NK-92 treated with Interleukin-12 subunit alpha and Interleukin-12 subunit beta, amount 100 ng/mL, for 24 hours (cell line): ENCODE measurements at places on chromosomes 4 and X.

DNA sequence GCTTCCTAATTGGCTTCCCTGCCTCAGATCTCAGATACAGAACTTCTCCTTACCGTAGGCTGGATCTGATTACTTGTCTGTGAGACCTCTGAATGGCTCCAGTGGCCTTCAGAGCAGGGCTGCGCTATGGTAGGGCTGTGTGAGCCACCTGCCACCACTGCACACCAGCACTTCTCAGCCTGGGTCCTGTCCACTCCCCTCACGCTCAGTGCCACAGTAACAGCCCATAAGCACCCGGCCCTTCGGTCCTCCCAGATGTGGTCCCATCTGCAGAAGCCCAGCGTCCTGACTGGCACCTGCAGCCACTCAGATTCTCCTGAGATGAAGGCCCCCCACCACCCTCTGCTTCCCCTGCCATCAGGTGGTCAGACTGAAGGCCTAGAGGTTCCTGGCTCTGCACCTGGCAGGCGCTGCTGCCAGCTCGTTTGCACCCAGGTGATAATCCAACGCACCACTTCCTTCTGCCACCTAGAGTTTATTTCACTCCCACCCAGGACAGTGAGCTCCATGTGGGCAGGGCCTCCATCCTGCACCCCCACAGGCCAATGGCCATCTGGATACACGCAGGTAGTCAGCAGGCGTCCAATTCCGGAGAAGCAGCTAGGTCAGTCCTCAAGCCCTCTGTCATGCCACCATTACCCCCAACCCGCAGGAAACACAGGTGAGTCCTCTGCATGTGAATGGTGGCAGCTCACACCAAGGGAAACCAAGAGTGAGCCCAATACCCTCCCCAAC lies 5.4 kb downstream of the WDR1 start:
- no peak for DNase-seq

DNA sequence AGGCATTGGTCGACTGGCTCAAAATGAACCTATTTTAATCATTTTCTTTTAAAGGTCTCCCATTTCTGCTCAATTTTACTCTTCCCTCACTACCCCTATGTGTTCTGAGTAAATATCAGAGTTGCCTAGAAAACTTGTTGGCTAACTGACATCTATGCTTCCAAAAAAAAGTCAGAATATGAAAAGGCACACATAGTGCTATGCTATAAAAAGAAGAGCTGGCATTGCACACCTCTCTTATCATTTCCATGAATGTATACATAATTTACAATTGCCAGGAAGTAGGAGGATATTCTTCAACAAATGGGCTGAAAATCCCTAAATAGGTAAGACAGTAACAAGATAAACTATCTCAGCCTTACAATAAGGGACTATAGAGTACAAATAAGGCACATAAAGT lies 70.2 kb downstream of the FRYL start:
- no peak for DNase-seq

DNA sequence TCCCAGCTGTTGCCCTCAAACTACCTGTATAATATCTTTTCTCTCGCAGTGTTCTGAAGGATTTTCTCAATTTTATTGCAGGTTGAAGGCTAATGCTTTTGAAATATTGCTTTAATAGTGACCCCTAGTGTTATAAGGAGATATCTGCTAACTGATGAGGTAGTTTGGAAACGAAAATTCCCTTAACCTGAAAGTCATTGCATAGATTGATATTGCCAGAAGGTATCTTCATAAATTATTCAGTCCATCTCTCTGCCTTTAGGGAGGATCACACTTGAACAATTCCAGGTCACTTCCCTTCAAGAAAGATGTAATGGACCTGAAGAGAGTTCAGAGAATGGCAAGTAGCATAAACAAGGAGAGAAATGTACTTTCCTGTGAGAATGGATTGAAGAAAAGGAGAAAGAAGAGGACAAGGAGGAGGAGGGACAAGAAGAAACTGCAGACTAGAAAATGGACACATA lies 44.1 kb downstream of the TIGD4 start:
- no peak for DNase-seq

DNA sequence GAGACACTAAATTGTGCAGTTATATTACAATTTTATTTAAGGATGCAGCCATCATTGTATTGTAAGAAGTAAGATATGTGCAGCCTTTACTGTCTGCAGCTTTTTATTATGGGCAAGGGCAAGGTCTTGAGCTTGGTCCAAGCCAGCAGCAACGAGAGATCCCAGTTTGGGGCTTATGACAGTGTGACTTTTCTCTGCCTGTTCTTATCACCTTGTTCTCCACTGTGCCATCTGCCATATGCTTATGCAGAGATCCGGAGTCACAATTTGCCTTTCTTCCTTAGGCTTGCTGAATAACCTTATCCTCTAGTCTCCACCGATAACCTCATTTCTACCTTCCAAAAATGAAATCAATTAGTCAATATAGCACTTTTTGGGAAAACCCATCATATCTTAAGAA lies 30.4 kb downstream of the MAPK10 start:
- DNase-seq, result no peak

- DNase-seq, result no peak
These were observed 48.4 kb upstream of the RPS6KA3 start for GRCh38 chrX:20315140-20315539.

DNA sequence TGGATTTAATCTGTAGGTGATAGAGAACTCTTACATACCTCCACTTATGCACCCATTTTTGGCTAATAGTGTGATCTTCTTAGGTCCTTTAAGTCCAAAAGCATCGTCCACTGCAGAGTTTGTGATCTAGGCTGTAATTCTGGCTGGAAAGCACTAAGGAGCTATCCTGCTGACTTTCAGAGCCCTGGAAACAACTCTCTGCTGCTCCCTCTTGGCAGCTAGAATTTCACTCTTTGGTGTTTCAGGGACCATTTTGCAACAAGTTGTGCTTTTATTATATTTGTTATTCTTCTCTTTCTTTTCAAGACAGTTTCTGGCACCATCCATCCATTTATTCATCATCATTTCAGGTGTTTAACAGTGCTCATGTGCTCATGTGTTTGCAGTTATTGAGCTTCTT lies 130.0 kb downstream of the RBM46 start:
- no peak for DNase-seq

- DNase-seq, result no peak
These were observed 20.5 kb upstream of the AADAT start for GRCh38 chr4:170110285-170110672.

- DNase-seq, result no peak
These were observed 11.2 kb upstream of the MID1 start for GRCh38 chrX:10631416-10632145.

DNA sequence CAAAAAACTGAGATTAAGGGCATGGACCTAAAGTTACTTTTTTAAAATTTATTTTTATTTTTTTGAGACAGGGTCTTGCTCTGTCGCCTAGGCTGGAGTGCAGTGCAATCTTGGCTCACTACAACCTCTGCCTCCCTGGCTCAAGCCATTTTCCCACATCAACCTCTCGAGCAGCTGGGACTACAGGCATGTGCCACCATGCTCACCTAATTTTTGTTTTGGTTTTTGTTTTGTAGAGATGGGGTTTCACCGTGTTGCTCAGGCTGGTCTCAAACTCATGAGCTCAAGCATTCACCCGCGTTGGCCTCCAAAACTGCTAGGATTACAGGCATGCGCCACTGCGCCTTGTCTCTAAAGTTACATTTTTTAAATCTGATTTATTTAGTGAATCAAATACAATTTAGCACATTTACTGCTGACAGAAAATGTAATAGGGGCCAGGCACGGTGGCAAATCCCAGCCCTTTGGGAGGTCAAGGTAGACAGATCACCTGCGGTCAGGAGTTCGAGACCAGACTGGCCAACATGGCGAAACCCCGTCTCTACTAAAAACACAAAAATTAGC lies 38.3 kb downstream of the GUCY1A1 start:
- DNase-seq, result no peak

DNA sequence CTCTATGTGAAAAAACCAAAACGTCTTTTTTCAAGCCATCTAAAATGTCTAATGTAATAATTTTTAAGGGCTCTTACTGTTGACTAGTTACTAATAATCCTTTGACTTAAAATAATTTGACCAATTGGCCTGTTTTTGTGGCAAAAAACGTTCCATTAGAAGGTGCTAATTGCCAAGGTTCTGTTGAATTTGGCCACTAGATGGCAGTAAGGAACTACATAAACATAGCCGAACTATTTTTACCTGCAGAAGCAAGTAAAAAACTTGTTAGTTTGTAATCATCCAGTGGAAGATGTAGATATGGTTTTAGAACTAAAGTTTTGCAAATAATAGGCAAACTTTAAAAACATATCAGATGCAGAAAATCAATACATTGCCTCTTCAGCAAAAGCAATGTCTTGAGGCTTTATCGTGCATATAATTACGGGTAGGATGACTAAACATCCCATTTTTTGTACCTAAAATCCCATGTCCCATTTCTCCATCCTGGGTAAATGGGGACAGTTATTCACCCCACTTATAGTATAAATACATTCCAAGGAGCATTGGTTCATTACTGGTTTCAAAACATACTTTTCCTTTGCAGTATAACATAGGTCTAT lies 57.6 kb downstream of the PROM1 start:
- no peak for DNase-seq

DNA sequence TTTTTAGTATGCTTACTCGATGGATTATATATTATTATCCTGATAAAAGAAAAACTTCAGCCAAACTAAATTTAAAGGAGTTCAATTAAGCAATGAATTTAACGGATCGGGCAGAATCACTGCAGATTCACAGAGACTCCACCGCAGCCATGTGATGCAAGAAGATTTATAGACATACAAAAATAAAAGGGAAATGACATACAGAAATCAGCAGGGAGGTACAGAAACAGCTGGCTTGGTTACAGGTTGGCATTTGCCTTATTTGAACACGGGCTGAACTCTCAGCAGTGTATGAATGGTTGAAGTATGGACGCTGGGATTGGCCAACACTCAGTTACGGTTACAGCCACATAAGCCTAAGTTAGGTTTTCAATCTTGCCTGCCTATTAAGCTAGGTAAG lies 35.4 kb upstream of the DHRSX start:
- no peak for DNase-seq

DNA sequence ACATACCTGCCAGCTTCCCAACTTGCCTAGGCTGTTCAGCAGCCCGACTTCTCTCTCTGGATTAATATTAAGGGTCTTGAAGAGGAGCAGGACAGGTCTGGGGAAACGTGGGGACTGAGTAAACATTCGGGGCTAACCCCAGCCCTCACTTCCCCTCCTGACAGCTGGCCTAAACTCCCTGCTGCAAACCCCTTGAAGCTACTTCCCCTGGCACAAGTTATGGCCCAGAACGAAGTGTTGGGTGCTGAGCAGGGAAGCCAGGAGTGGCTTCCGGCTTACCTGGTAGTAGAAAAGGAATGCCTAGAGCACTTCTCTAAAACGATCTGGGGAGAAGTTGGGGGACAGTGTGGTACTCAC lies 200.0 kb downstream of the BCOR start:
- no peak for DNase-seq

DNA sequence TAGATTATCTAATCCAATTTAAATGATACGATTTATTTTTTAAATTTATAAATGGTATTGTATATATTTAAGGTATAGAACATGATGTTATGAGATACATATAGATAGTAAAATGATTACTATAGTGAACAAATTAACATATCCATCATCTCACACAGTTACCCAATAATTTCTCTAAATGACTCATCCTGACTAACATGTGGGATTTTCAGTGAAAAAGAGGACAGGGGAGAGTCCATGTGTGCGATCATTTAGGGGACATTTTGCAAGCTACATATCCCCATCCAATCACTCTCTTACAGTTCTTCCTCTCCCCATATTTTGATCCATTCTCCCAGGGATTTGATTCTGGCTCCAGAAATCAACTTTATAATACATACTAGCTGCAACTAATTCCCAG lies 88.2 kb downstream of the ABCB7 start:
- no peak for DNase-seq
